ENCODE measurements at places on chromosomes 1 and 21.
A peak's percentile ranks its signal among the peaks of the same experiment; 100 is the strongest.

DNA sequence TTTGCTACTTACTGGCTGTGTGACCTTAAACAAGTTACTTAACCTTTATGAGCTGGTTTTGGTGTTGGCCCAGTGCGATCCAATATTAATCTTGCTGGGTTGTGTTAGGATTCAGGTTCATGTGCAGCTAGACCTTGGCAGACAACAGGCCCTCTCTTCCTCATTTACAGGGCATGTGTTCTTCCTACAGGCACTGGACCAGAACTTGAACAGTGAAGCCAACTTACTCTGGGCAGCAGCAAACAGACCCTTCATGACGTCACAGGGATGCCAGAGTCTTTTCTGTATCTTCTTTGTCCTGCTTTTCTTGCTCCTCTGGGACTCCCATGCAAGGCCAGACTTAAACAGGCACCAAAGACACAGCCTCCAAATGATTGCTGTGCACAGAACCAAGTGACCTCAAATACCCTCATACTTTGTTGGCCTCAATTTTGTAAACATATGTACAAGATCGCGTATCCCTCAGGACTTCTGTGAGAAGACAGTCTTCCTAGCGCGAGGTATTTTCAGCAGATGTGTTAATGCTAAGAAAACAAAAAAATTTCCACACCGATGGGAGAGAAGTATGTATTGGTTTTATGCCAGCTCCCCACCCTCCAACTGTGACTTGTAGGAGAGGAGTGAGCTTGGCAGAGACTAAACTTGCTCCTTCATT lies 73.7 kb downstream of the URB2 start:
- DNase-seq: no peak

DNA sequence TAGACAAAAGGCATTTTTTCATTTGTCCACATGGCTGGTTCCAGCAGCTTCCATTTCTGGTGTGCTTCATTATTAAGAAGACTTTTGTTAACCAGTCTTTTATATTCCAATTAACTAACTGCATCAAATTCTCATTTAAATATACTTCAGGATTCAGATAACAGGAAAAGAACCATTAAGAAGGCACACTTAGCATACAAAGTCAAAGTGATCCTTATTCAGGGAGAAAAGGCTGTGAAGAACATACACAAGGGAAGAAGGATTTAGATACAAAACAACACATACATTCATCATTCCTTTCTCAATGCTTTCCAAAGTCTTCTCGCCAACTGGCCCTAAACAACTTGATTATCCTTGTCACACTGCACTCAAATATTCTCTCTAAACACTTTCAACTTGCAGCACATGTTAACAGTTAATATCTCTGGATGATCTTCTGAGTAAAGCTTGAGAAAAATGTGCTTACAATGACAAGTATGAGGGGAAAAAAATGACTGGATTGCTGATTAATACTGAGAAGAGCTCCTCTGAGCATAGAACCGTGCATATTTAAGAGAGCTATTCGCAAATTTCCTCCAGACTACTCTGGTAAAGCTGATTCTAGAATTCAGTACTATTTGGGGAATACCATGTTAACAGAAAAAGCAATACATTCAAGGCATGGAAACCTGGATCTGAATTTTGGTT lies 225.2 kb upstream of the TNR start:
- DNase-seq: no peak

- no peak for DNase-seq
Observed at GRCh38 chr1:16718908-16719533, 21.3 kb upstream of the RNU1-4 start.

DNA sequence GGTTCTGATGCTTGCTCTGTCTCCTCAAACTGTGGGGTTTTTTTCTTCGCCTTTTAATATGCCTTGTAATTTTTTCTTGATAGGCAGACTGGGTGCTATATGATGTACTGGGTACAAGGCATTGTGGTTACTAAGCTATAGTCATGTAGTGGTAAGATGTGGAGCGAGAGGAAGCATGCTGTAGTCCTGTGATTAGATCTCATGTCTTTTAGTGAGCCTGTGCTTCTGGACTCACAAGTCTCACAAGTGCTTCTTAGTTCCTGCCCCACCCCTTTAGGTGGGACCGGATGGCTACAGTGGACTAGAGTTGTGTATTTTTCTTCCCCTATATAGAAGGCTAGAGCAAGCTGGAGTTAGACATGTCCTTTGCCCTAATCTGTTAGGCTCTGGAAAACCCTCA lies 178.7 kb downstream of the DNM3 start:
- DNase-seq: no peak

- DNase-seq: no peak
Observed at GRCh38 chr1:47720111-47720510, 277.1 kb downstream of the TRABD2B start.

GRCh38 chr1:47852006-47852718 lies 145.0 kb downstream of the TRABD2B start:
- DNase-seq: no peak

DNA sequence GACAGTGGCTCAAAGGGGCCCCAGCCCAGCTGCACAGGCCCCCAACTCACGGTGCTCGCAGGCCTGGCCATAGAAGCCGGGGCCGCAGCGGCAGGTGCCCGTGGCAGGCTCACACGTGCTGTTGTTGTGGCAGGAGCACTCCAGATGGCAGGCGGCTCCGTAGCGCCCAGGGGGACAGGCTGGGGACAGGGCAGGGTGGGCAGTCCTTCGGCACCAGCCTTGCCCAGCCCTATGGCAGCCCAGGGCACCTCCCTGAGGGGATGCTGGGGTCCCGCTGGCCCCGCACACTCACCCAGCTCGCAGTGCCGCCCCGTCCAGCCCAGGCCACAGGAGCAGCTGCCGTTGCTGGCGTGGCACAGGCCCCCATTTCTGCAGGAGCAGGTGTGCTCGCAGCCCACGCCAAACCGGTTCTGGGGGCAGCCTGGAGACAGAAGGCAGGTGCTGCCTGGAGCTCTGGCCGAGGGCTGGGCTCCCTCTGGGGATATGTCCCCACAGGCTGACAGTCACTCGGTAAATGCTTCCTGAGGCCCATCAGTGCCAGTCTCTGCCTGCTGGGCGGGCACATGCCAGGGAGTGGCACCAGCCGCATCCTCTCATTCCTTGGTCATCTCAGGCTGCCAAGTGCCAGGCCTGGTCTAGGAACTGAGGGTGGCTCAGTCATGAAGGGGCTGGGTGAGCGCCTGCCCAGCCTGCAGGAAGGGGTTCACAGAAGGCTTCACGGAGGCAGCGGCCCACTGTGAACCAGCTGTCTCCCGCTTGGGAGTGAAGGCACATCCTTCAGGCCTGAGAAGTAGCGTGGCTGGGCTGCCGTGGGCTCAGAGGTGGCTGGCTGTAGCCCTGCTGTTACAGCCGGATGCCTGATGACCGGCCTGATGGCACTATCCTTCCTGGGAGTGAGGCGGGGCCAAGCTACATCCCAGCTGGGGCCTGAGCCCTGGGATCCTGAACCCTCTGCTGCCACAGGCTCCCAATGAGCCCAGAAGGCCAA lies 40.1 kb downstream of the ARHGEF16 start:
- no peak for DNase-seq

GRCh38 chr1:1361233-1361981 lies 3.1 kb upstream of the MXRA8 start:
- DNase-seq: no peak

DNA sequence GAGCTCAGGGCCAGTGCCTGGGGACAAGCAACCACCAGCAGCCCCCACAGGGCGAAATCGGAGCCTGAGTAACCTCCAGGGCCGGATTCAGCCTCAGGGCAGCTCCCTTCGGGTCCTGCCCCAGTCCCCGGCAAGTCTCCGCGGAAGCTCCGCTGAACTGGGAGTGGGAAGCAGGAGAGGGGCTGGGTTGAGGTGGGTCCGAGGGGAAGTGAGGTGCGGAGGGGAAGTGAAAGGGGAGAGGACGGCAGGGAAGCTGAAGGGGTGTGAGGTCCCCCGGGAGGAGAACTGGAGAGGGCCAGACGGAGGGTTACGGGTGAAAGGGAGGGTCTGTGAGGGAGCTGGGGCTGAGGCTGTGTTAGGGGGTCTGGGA lies 560 bp downstream of the PADI2 start:
- DNase-seq: no peak

- no peak for DNase-seq
Observed at GRCh38 chr21:42209801-42210479, 9.0 kb upstream of the ABCG1 start.

DNA sequence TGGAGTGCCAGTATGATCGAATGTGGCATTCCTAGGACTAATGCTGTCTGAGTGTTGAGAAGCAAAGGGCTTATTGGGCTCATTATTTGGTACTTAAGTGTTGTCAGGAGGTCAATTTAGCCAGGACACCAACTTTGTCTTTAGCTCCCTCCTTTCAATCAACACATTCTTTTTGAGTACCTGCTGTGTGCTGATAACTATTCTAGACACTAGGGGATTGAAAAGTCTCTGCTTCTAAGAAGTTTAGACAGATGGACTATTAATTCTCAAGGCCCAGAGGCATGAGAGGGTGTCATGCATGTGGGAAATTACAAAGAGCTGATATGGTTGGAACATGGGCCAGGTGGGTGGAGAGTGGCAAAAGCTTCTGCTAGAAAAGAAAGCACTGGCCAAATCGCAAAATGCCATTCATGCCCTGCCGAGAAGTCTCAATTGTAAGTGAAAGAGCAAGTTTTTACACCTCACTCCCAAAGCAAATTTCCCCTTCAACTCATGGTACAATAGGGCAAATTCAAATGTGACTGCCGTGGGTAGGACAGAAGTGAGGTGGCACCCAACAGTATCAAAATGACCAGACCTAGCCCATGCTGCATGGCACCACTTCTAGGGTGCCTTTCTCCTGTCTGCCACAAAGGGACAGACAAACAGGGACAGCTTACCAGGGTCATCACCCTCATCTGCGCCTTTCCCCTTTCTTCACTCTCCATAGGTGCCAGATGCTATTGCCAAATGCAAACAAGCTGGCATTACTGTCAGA lies 53.6 kb upstream of the LAX1 start:
- DNase-seq: no peak

GRCh38 chr21:29201186-29201585 lies 70.7 kb downstream of the MAP3K7CL start:
- DNase-seq: no peak

- no peak for DNase-seq
Observed at GRCh38 chr1:1087351-1088028, 13.4 kb upstream of the RNF223 start.

- DNase-seq: no peak
Observed at GRCh38 chr21:25859235-25859929, 124.6 kb downstream of the GABPA start.

- DNase-seq: no peak
Observed at GRCh38 chr1:178594133-178594532, 81.2 kb downstream of the TEX35 start.

DNA sequence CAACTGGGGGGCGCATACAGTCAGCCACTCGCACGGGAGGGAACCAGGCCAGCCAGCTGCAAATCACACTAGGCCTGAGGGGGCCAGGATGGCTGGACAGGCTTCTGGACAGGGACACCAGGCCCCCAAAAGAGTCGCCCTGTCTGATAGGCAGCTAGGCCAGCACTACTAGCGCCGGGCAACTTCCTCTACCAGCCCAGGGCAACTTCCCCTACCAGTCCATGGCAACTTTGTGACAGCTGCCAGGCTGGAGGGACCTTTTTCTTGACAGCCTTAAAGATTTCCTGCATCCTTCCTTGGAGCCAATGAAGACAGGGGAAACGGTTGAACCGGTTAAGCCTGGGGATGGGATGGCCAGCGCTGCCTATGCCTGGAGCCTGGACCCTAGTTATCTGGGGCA lies 5.1 kb downstream of the IFFO2 start:
- DNase-seq: no peak

DNA sequence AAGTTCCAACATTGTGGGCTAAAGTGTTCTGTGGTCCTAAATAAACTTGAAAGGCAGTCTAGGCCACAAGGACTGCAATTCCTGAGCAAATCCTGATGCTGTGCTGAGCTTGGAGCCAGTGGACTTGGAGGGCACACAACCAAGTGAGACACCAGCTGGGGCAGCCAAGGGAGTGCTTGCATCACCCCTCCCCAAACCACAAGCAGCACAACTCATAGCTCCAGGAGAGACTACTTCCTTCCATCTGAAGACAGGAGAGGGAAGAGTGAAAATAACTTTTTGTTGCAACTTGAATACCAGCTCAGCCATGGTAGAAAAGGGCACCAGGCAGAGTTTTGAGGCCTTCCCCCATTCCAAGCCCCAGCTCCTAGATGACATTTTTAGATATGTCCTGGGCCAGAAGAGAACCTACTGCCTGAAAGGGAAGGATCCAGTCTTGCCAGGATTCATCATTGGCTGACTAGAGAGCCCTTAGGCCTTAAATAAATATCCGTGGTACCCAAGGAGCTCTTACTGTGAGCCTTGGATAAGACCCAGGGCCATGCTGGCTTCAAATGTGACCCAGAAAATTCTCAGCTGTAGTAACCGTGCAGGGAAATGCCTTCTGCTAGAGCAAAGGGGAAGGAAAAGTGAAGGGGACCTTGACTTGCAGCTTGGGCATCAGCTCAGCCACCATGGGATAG lies 35.4 kb upstream of the LRRC8B start:
- peak; percentile 74 for DNase-seq

- DNase-seq: no peak
Observed at GRCh38 chr1:57272601-57273000, 151.3 kb downstream of the DAB1 start.

DNA sequence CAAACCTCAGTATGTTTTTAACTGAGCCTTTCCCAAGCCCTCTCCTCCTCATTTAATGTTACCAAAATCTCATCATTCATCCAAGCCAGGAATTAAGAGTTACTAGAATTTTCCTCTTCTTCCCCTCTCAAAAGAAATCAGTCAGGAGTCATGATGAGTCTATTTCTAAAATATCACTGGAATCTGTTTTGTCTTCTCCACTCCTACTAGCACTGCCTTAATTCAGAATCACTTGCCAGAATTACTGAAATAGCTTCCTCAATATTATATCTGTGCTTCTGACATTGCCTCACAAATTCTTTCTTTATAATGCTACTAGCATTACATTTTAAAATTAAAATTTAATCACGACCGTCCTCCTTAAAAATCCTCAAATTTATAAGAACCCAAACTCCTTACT lies 106.1 kb downstream of the PTGER3 start:
- no peak for DNase-seq
